ENCODE measurements at places on chromosomes 4 and X.

- no peak for DNase-seq
These were observed 122.2 kb downstream of the NHS start for GRCh38 chrX:17497193-17497592.

- peak; percentile 29 for DNase-seq
These were observed 30.2 kb upstream of the NKX6-1 start for GRCh38 chr4:84529169-84529751.

DNA sequence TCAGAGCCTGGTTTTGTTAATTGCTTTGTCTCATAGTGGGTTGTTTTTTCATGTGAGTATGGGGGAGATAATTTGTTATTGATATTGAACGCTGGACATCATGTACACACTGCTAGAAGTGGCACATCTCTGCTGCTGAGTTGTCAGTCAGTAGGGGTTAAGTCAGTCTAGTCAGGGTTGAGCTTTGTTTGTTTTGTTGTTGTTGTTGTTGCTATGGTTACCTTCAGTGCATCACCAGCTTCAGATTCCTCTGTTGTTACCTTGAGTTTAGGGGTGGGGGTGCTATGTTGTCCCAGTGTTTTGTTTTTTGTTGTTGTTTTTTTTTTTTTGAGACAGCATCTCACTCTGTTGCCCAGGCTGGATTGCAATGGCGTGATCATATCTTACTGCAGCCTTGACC lies 9.9 kb downstream of the YIPF6 start:
- DNase-seq: peak; percentile 5

DNA sequence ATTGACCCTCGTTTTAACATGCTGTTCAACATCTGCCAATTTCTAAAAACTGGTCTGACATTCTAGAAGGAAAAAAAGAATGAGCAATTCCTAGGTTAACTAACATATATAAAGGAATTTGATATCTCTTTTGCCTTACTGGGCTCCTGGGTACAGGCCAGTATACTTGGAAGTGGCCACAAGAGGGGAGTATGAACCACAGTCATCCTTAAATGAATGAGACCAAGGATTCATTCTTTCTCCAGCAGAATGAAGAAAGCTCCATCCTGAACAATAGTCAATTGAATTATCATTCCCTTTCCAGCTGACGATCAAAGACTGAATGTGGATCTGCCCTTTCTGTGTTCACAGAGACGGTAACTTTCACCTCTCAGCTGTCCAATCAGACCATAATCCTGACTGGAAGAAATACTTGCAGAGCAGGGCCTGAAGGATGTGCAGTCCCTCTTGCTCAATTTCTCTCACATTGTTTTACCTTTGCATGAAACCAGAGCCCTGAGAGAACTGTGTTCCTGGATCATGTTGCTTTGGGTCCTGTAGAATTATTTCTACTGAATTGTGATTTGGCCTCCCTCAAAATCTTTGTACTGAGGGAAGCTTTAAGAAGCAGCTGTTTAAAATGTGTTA lies 14.8 kb upstream of the SPARCL1 start:
- DNase-seq: peak; percentile 48

DNA sequence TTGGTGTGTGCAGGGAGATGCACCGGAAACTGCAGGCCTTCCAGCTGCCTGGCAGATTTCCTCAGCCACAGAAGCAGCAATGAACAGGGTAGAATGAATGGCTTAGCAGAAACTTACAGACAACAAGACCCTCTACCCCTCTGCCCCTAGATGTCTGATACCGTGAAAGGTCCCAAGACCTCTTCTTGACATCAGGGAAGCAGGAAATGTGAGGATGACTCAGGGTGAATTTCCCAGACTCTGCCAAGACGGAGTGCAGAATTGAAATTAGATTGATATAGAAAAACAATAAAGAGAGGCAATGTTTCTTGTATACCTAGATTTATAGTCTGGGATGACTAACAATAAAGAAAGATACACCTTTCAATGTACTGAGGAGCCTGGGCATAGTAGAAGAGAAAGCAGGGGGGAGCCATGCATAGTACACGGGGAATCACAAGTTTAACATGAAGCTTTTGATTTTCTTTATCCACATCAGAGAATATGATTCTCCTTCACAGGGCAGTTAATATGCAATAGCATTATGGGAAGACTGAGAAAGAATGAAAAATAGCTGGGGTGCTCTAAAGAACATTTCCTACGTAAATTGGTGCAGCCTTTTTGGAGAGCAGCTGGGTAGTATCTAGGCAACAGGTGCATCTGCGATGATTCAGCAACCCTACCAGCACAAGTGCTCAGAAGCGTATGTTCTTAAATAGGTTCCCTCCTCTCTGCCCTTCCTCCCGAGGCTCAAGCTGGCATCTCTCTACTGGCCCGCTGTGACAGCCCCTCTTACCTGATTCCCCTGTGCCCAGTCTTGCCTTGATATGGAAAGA lies 18.3 kb upstream of the CXCR3 start:
- DNase-seq: peak; percentile 53

GRCh38 chrX:18210470-18210869 lies 10.2 kb downstream of the BEND2 start:
- DNase-seq: no peak

DNA sequence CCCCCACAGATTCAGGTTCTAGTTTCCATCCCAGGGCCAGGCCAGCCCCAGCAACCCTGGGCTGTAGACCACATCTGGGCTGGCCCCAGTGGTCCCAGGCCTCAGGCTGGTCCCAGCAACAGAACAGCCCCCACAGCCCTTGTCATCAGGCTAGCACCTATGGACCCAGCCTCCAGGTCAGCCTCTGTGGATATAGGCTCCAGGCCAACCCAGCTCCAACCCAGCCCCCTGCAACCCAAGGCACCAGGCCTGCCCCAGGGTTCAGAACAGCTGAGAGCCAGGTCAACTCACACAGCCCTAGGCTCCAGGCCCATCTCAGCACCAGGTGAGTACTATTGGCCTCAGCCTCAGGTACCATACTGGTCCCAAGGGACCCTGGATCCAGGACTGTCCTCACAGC lies 155.3 kb downstream of the PWWP3B start:
- DNase-seq: no peak

GRCh38 chr4:137536789-137537561 lies 4.7 kb upstream of the PCDH18 start:
- DNase-seq: no peak

- DNase-seq: no peak
These were observed 1.2 kb downstream of the GPM6B start for GRCh38 chrX:13815664-13816063.

- peak; percentile 75 for DNase-seq
These were observed 3.4 kb downstream of the WFS1 start for GRCh38 chr4:6272863-6273660.

GRCh38 chr4:46051392-46051791 lies 72.5 kb downstream of the GABRG1 start:
- no peak for DNase-seq

GRCh38 chr4:48725414-48725813 lies 54.7 kb downstream of the FRYL start:
- no peak for DNase-seq

DNA sequence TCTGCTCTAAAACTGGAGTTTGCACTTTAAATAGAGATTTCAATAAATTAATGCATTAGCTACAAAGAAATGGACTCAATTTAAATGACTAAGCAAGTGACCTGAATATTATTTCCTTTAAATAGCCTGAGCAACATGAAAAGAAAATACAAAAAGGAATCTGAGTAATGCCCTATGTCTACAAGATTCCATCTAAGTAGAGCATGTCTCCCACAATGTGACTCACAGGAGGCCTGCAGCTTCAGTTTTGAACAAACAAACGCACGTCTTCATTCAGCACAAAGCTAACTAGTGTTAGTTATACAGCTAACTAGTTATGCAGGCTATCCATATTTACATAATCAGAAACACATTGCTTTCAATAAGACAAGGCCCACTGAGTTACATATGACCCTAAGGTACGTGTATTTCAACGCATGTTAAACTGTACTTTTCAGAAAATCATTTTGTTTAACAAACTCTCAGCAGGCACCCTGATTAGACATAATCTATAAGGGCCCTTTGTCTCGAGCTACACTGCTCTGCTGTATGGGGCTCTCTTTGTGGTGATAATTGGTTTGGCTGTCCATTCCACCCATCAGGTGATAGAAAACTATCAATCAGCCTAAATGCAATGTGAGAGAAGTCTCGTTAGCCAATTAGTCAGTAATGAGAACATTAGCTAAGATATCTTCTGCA lies 116.5 kb downstream of the MAML3 start:
- peak; percentile 93 for DNase-seq

DNA sequence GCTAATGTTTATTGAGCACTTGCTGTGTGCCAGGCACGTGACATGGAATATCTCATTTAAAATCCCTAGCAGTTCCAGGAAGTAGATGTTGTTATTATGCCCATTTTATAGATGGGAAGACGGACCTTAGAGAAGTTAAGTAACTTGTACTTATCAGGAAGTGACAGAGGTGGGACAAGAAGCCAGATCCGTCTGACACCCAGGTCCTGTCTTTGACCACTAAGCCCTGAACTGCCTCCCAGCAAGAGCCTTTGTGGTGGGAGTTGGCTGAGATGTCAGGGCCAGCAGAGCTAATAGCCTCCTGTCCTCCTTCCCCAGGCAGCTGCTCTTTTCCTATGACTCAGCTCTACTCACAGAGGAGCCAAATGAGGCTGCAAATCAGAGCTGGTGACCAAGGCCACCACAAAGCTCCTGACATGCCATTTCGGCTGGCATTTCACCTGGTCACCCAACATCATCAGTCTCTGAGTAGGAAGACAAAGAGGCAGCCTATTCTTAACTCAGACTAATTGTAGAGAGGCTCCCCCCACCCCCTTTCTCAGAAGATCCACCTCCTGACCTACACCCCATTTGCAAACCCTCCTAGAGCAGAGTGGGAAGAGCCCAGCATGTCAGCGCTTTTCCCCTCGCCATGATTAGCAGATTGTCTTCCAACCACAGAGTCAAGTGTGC lies 175.1 kb upstream of the KIT start:
- DNase-seq: no peak

DNA sequence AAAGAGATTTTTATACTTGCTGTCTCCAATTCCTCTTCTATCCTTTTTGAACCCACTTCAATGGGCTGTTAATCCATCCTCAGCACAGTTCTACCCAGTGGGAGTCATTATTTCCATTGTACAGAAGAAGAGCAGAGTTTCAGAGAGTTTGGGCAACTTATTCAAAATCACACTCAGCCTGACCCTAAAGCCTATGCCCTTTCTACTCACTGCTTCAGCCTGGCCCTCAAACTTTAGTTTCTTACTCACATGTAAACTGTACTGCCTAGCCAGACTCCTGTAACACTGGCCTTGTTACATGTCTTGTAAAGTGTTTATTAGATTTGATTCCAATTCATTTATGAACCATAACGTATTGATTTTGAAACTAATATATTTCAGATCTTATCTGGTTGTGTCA lies 25.1 kb upstream of the USO1 start:
- DNase-seq: no peak

DNA sequence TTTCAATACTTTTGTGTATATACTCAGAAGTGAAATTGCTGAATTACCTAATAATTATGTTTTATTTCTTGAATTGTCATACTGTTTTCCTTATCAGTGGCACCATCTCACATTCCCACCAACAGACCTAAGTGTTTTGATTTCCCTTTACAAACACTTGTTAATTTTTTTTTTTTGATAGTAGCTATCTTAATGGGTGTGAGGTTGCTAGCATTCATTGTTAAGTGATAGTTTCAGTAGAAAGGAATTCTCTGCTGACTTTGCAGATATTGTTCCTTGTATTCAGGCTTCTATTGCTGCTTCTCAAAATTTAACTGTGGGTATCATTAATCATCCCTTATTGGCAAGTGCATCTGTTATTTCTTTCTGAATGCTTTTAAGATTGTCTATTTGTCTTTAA lies 927.5 kb upstream of the SLIT2 start:
- DNase-seq: peak; percentile 34

DNA sequence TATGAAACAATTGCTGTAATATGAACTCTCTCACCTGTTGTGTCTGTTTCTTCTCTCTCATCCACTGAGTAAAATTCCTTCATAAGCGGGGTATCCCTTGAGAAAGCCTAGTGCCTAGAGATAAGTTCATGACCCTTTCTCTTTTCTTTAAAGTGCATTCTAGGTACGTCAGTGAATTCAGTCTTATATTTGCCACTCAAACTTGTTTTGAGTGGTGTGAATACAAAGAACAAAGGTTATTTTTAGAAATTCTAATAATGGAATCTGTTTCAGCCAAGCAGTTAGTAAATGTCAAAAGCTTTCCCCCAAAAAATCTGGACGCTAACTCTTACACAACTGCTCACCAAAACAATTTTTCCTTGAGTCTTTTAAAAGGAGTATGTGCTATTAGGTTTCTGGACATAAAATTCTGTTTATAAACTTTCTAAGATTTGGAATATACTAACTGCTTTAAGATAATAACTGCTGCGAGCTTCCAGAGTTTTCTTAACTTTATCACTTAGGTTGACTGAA lies 112.0 kb downstream of the VEGFC start:
- DNase-seq: no peak

DNA sequence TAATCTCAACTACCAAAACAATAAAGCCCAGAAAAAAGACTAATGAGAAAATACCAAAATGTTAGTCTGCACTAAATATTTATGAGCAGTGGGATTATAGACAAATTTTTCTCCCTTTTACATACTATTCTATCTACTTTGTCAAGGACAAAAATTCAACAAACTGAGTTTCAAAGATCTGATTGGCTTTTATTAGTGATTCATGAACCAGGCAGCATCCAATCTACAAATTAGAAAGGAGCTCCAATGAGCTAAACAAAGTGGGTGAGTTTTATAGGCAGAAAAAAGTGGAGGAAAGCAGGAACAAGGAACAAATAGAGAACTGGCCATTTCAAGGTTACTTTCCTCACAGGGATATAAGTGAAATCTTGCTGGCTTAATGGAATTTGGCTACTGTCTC lies 24.4 kb upstream of the SH3KBP1 start:
- no peak for DNase-seq

DNA sequence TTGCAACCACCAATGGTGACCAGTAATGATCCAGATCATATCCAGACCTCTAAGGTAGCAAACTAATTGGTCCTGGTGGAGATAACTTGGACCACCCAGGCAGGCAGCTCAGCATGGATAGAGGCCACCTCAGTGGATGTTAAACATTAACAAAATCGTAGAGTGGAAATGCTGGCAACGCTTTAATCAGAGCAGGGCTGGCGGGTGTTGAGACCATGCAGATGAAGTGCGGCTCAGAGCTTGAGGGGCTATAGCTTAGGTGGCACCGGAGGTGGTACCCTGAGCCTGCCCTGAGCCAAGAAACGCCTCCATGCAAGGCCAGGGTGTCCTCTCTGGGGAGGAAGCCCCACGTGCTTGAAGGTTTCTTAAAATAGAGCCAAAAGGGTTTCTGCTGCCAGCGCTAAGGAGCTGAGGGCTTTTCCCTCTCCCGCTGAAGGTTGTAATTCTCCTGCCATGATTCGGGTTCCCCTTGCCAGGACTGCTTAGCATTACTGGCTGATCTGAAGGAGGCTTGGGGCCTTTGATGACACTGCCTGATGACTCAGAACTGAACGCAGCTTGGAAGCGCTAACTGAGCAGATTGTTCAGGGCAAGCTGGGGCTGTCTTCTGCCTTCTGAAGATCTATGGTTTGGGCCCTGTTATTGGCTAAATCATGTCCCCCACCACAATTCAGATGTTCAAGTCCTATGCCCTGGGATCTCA lies 177.8 kb upstream of the ATP6AP2 start:
- DNase-seq: no peak

- no peak for DNase-seq
These were observed 242.3 kb upstream of the PPARGC1A start for GRCh38 chr4:24131954-24132673.

GRCh38 chr4:102754044-102754443 lies 6.7 kb downstream of the MANBA start:
- DNase-seq: no peak

GRCh38 chrX:86028681-86029080 lies 18.7 kb downstream of the CHM start:
- no peak for DNase-seq

GRCh38 chrX:42098900-42099299 lies 175.5 kb upstream of the CASK start:
- no peak for DNase-seq

GRCh38 chr4:24209906-24210305 lies 320.1 kb upstream of the PPARGC1A start:
- no peak for DNase-seq
